ENCODE measurements at places on chromosomes 12 and 14.

- DNase-seq: no peak
Observed at GRCh38 chr12:52956987-52957386, 8.1 kb downstream of the KRT18 start.

- no peak for DNase-seq
Observed at GRCh38 chr12:51329742-51330141, 5.8 kb upstream of the BIN2 start.

DNA sequence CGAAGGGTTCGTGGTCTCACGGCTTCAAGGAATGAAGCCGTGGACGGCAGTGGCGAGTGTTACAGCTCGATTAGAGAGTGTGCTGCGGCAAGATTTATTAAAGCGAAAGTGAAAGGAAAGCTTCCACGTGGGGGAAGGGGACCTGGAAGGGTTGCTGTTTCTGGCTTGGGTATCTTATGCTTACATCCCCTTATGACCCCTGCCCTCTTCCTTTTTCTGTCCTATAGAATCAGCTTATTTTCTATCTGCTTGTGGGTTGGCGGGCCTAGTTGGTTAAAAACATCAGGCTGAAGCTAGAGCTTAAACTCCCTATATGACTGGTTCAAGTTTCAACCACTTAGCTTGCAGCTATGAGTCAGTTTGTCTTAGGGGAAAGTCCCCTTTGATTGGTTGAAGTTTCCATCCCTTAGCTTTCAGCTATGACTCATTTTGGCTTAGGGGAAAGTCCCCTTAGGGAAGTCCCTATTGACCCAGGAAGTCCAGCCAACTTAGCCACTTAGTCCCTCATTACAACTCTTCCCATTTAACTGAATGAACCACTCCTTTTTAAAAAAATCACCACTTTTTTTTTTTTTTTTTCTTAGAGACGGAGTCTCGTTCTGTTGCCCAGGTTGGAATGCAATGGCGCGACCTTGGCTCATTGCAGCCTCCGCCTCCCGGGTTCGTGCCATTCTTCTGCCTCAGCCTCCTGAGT is 1494.7 kb upstream of the TMEM132C start:
- DNase-seq: no peak

- DNase-seq: no peak
Observed at GRCh38 chr12:40137252-40137651, 31.4 kb upstream of the SLC2A13 start.

DNA sequence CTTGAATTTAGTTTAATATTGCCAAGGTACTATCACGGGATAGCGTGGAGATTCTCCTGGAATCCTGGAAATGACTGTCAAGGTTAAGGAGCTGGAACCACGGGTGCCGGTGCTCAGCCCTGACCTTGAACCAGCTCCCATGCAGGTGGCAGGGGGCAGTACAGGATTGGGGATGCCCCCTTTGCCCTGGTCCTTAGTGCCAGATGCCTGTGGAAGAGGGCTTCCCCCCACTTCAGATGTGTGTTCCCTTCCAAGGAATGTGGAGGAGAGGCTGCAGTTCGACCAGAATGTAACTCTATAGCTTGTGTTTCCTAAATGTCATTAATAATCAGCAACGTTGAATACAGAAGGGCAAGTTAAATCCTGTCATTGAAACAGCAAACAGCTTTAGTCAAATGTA is 258.9 kb downstream of the VRK1 start:
- no peak for DNase-seq

GRCh38 chr12:6574576-6575295 is 6.6 kb upstream of the NOP2 start:
- DNase-seq: no peak

DNA sequence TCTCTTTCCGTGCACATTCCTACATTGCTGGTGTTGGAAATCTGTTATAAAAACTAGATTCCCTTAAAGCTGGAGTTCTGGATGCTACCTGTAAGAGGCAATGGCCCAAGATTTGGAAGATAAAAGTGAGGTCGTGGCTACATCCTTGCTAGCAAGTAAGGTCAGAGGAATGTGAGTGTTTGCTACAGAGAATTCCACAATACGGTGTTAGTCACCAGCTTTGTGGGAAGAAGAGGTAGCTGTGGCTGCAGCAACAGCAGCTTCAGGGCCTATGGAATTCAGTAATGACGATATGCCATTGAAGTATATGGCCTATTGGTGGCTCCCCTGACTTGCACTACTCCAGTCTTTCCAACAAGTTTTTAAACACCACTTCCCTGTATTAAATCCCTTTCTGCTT is 227.7 kb upstream of the TMEM260 start:
- no peak for DNase-seq

- no peak for DNase-seq
Observed at GRCh38 chr14:55133416-55133815, 4.4 kb downstream of the LGALS3 start.

DNA sequence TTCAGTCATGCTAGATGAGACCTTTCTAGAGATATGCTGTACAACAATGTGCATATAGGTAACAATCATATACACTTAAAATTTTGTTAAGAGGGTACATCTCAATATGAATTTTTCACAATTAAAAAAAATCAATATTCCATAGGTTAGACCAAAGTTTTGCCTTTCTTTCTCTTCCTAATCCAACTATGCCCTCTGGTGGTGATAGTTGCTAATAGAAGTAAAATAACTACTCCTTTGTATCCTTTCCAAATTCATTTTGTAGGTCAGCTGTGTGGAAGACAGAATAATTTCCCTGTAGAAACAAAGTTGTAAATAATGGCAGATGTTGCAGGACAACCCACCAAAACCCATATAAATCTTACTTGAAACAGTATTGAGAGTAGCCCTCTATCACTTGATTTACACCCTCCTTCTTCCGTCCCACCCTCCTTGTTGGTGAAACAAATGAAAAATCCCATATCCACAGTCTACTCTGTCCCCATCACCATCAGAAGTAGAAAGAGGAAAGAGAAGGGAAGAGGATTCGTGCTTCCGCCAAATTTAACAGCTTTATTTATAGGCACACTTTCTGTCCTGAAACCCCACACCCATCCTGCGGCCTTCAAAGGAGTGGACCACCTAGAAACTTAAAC is 34.2 kb upstream of the KICS2 start:
- DNase-seq: no peak

DNA sequence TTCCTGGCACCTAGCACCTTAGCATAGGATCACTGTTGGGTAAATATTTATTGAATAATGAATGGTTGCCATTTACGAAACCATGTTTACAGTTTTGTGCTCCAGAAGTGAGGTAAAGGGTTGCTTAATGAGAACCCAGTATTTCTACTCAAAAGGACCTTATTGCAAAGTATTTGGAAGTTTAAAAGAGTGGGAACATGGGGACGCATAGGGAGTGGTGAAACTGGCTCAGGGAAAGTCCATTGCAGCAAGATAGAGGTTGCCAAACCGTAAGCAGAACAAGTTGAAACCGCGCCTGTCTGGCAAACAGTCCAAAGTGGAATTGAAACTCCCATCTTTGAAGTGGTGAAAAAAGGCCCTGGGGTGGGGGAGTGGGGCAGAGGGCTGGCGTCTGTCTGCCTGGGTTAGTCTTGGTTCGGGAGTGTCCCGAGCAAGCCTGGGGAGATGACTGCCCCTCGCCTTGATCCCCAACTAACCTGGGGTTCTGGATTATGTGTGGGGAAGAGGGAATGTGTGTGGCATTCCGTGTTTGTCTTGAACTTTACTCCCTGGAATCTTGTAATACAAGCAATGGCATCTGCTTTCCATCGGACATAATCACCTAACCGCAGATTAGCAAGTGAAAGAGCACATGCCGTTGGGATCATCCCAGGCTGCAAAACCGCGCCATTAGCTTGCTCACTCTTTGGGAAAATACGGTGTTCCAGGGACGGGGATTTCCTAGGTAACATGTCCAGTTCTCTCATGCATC is 7.2 kb downstream of the ALDH2 start:
- DNase-seq: no peak

- no peak for DNase-seq
Observed at GRCh38 chr12:93734784-93735183, 57.6 kb downstream of the CRADD start.

GRCh38 chr12:67726868-67727267 is 78.3 kb downstream of the DYRK2 start:
- no peak for DNase-seq

DNA sequence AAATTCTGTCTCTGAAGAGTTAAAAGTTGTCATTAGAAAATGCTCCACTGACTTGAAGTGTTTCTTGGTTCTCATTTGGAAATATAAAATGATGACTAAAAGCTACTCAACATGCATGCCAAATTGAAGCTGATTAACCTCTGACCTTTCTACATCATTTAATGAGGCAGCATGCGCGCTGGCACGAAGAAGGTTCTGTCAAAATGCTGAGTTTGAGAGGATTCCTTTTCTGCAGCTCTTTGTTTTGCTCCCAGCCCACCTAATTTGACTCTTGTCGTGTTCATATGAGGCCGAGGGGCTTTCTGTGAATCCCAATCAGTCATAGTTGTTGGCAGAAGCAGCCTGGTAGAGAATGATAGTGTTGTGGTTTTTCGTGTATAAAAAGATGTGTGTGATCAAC is 153.4 kb downstream of the BRMS1L start:
- DNase-seq: no peak

- no peak for DNase-seq
Observed at GRCh38 chr14:101711041-101711856, 50.3 kb upstream of the PPP2R5C start.

- DNase-seq: no peak
Observed at GRCh38 chr12:15268309-15268708, 47.1 kb upstream of the RERG start.

- DNase-seq: no peak
Observed at GRCh38 chr12:43066471-43066870, 476.9 kb upstream of the PRICKLE1 start.
